Activated CD4-positive, alpha-beta T cell treated with anti-CD3 and anti-CD28 coated beads for 24 hours (primary cell): ENCODE measurements at places on chromosomes 12 and 14.

DNA sequence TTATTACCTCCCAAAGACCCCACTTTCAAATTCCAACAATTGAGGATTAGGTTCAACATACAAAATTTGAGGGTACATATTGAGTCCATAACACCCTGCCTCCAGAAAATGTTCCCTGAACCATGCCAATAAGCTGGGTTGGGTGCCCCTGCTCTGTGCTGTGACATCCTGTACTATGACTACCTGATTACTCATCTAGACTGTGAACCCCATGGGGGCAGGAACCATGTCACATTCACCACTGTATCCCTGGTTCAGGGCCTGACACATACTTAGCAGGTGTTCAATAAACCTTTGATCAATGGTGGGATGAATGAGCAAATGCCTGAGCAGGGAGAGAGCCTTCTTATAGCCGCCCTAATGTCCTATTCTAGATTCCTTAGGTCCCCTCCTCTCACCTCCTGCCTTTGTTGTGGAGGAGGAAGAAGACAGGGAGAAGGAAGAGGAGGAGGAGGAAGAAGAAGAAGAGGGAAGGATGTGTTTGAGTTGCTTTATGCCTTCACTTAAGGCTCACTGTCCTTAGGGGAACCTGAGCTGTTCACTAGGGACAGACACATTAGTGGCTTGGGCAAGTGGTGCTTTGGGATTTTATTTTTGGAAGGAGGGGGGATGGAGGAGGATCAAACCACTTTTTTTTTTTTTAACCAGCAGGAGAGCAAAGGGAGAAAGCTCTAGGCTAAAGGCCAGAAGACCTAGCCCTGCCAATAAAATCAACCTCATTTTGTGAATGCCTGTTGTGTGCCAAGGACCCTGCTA is 21.3 kb downstream of the GPR68 start:
- DNase-seq: no peak

DNA sequence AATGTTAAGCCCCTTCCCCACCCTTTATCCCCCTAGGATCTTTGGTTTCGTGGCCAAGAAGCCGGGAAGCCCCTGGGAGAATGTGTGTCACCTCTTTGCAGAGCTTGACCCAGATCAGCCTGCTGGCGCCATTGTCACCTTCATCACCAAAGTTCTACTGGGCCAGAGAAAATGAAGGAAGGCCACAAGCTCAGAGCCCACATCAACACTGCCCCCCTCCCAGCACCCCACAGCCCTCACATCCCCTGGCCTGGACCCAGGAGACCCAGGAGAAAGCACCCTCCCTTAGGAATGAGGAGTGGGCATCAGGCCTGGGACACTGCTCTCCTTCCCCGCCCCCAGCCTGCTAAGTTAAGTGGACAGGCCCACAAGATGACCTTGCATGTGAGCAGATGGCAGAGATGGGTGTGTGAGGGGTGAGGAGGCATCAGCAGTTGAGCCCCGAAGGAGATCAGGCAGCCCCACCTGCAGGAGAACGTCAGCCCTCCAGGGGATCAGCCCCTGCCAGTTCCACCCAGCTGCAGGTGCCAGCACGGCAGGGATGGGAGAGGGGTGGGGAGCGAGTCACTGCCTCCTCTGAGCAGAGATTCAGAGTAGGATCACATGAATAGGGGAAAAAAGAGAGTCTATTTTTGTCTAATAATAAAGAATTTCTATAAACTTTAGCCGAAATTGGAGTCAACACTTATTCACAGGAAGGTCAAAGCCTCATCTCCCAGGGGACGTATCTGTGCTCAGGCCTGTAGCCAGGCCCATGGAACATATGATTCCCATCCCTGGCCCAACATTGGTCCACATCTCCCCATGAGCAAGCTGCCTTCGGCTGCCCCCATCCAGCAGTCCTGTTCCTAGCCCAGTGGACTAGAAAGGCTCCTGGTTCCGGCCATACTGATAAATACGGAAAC is 14.1 kb downstream of the TNS2 start:
- DNase-seq: no peak

GRCh38 chr12:16473610-16474326 is 126.3 kb downstream of the MGST1 start:
- DNase-seq: no peak

DNA sequence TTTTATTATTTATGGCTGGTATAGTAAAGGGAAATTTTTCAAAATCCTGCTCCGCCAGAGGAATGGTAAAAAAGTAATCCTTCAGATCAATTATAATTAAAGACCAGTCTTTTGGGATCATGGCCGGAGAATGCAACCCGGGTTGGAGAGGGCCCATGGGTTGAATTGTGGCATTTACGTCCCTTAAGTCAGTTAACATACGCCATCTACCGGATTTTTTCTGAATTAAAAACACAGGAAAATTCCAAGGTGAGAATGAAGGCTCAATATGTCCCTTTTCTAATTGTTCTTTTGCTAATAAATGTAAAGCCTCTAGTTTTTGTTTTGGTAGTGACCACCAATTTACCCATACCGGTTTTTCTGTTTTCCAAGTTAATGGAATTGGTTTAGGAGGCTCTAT is 602.8 kb downstream of the ALG10 start:
- DNase-seq: no peak

DNA sequence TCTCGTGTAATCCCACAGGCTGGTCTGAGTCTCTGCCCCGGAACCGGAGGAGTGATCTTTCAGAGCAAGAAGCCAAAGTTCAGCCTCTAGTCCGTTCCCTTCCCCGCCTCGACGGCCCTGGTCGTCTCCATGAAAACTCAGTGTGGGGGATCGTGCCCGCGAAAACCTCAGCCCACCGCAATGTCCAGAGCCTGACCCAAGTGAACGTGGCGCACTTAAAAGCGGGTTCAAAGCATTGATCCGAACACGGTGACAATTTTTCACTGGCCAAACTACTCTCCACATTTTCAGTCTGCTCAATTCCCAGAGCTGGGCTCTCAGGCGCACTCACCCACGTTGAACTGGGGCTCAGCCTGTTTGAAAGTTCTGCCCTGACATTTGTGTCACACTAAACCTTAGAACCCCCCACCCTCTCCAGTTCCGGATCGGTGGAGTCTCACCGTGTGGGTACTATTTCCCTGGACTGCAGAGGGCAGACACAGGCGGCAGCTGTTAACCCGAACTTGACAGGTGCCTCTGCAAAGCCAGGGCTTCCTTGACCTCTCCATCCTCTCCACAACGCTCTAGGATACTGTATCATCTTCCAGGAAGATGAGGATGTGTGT is 886 bp upstream of the PRICKLE1 start:
- no peak for DNase-seq

- DNase-seq: no peak
Measured at GRCh38 chr14:61385002-61385685, 63.8 kb downstream of the PRKCH start.

- DNase-seq: no peak
Measured at GRCh38 chr12:7994731-7995205, 37.7 kb upstream of the FOXJ2 start.

DNA sequence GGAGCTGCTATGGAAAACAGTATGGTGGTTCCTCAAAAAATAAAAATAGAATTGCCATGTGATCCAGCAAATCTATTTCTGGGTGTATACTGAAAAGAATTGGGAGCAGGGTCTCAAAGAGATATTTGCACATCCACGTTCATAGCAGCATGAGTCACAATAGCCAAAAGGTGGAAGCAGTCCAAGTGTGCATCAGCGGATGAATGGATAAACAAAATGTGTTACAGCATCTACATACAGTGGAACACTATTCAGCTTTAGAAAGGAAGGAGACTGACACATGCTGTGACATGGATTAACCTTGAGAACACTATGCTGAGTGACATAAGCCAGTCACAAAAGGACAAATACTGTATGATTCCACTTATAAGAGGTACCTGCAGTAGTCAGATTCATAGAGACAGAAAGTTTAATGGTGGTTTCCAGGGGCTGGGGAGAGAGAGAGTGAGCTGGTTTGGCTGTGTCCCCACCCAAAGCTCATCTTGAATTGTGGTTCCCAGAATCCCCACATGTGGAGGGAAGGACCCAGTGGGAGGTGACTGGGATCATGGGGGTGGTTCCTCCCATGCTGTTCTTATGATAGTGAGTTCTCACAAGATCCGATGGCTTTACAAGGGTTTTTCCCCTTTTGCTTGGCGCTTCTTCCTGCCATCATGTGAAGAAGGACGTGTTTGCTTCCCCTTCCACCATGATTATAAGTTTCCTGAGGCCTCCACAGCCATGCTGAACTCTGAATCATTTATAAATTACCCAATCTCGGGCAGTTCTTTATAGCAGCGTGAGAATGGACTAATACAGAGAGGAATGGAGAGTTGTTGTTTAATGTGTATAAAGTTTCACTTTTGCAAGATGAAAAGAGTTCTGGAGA is 17.6 kb upstream of the TBC1D30 start:
- DNase-seq: no peak

GRCh38 chr14:33738491-33738890 is 212.4 kb downstream of the EGLN3 start:
- DNase-seq: no peak

- DNase-seq: peak; percentile 46
Measured at GRCh38 chr12:116703214-116703795, 34.6 kb downstream of the SPRING1 start.

DNA sequence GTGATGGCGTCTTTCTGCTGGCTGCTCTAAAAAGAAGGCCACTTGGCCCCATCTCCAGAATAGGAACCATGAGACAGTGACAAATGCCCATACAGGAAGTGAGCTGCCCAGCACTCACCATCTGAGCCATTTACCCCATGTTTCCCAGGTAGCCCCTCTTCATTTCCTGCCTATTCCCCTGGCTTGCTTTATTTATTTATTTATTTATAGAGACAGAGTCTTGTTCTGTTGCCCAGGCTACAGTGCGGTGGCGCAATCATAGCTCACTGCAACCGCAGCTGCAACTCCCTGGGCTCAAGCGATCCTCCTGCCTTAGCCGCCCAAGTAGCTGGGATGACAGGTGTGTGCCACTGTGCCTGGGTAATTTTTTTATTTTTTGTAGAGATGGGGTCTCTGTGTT is 71.2 kb downstream of the RIN3 start:
- no peak for DNase-seq

DNA sequence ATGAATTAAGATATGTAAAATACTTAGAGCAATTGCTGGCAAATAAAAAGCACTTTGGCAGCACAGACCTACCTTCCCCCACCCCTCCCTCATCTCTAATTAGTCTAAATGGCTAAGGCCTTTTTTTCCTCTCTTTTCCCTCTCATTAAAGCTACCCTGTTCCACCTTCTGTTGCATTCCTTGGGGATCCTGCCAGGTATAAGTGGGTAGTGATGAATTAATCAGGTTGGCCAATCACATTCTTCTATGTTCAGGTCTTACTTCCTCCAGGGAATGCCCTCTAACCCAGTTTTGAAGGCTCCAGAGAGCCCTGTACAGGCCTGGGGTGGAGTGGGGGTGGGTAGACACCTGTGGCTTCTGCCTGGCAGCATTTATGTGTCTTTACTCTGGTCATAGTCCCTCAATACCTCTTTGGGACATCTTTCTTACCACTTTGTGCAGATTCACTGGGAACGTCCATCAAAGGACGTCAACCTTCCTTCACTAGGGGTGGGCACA is 28.4 kb downstream of the HSPB8 start:
- DNase-seq: no peak

DNA sequence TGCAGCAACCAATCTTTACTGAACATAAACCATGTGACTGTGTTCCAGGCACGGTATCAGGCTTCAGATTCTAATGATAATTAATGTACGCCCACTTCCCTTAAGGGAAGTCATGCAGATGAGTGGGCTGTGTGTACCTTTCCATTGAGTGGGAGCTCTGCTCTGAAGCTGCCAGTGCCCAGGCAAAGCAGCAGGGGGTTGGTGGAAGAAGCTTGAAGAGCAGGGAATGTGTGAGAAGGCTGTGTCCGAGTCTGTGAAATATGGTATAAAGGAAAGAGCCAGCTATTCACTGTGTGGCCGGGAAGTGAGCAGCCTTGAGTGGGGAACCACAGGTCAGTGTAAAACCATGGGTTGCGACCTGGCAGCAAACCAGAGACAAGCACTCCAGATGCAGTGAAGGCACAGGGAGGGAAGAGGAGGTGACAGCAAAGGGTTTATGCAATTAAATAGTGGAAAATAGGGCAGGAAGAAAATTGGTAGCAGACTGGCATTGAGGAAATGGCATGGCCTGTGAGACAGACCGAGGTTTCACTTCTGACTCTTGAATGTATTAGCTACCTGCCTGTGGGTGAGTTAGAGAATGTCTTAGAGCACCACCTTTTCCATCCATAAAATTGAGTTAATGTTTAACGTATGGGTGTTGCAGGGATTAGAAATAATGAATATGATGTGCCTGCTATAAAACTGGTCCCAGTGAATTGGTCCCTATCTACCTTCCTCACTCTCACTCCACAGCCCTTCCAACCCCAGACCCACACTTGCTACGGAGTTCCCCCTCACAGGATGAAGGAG is 116.4 kb downstream of the NTF3 start:
- DNase-seq: no peak

- no peak for DNase-seq
Measured at GRCh38 chr12:3091038-3091319, 13.8 kb downstream of the TSPAN9 start.

DNA sequence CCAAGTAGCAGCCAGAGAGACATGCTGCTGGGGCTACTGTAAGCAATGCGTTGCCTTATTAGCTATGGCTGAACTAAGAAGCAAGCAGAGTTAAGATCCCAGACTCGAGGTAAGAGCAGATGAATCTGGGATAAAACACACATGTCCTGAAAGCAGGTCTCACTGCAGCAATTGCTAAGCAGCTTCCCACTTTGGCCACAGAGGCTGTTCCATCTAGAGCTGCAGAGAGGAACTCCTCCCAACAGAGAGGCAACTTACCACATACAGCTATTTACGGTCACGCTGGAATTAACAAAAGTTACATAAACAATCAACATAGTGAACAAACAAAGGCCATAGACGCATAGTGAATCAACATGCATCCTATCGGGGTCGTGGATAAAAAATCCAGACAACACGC is 90.2 kb downstream of the KSR2 start:
- no peak for DNase-seq

DNA sequence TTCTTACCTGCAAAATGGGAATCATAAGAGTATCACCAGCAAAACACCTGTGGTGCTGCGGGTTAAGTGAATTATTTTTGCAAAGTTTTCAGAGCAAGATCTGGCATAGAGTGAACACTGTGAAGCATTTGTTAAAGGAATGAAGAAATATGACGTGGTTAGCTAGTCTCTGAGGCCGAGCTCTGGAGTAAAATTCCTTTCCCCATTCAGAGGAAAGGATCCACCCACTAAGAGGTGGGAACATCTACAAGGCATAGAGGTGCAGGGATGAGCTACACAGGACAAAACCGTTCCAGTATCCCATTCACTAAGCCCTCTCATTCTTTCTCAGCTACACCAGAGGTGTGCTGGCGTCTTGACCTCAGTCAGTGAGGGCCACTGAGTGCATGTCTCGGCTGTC is 48.5 kb downstream of the JAG2 start:
- DNase-seq: no peak
